Amniotic epithelial cell (primary cell): ENCODE measurements at places on chromosomes 16 and 17.

- no peak for DNase-seq
Measured at GRCh38 chr17:50764734-50765149, 2.6 kb downstream of the ANKRD40CL start.

GRCh38 chr16:58225965-58226602 is 28.2 kb upstream of the CSNK2A2 start:
- no peak for DNase-seq

GRCh38 chr17:21233581-21234347 is 19.4 kb downstream of the NATD1 start:
- DNase-seq, result peak; percentile 57

GRCh38 chr17:9472094-9472493 is 103.5 kb downstream of the STX8 start:
- no peak for DNase-seq

GRCh38 chr16:75130150-75130771 is 13.7 kb upstream of the LDHD start:
- no peak for DNase-seq

- no peak for DNase-seq
Measured at GRCh38 chr16:83968306-83968851, 335 bp downstream of the NECAB2 start.

GRCh38 chr17:56718515-56718914 is 115.2 kb downstream of the C17orf67 start:
- DNase-seq, result no peak

DNA sequence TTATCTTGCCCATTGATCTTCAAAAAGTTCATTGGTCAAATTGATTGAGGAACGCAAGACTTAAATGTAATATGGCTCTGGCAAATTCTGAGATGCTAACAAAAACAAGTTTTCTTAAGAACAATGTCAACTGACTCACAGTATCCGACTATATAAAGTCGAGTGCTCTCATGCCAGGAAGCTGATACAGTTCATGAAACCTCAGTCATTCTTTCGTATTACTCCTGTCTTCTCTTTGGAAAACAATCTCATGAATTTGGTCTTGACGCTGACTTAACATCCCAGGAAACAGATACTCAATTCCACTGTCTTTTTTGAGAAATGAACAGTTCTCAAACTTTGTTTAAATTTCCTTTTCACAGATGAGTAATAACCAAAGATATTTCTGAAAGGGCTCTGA is 704.9 kb downstream of the MAF start:
- no peak for DNase-seq

DNA sequence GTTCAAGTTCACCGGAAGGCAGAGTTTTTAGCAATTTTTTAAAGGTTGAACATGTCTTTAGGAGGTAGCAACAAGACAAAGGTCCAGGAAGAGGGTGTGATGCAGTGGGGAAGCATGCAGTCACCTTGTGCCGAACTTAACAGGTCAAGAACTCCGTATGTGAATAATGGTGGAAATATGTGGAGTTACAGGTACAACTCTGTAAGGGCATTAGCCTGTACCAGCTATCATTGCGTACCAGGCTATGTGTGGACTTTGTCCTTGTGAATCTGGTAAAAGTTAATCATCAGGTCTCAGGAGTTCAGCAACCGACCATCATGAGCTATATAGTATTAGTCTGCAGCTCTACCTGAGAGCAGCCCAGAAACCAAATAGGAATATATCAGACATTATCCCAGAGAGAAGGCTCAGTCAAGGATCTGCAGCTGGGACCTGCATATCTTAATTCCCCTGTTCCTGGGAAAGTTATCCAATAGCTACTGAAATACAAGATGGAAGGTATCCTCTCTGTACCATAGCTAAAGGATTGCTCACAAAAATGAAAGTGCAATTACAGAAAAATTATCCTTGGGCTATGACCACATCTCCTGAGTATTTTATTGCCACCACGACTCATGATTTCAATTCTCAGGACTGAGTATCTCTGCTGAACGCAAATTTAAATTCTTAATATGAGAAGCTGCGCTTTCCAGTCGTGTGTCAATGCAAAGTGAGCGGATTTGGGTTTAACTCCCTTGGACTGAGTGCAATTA is 469.3 kb downstream of the CDH13 start:
- DNase-seq, result peak; percentile 8
